IMR-90 (cell line): ENCODE measurements at places on chromosomes 5 and 9. TPM values are rescaled to one million over a fixed set of nuclear protein-coding genes. Genes with fewer than 3 reads are reported as not detected.

PLEKHG4B gene
- 1.1 TPM in 2 replicates for total RNA-seq

CDC20B gene
- not detected in 2 replicates for total RNA-seq

PRRX2 gene
- total RNA-seq = 12.7 and 13.1 TPM in 2 replicates

SETD9 gene
- total RNA-seq = 8.1 and 8.9 TPM in 2 replicates

FOXD4L5 gene
- total RNA-seq = under 0.01 TPM in 1 of 2 replicates, not detected in the other

TMEM215 gene
- total RNA-seq = not detected in 2 replicates

HMCN2 gene
- total RNA-seq = not detected in 2 replicates

GPR150 gene
- under 0.01 TPM in 2 replicates for total RNA-seq

LHX6 gene
- under 0.01 TPM in 2 replicates for total RNA-seq

PCDHGA3 gene
- total RNA-seq = 1.4 and 1.7 TPM in 2 replicates

GARIN3 gene
- total RNA-seq = not detected in 2 replicates

SPATA31C1 gene
- not detected in 2 replicates for total RNA-seq

ZNF462 gene
- total RNA-seq = 16.1 and 18.8 TPM in 2 replicates
